ENCODE measurements at places on chromosomes 11 and 22.

DNA sequence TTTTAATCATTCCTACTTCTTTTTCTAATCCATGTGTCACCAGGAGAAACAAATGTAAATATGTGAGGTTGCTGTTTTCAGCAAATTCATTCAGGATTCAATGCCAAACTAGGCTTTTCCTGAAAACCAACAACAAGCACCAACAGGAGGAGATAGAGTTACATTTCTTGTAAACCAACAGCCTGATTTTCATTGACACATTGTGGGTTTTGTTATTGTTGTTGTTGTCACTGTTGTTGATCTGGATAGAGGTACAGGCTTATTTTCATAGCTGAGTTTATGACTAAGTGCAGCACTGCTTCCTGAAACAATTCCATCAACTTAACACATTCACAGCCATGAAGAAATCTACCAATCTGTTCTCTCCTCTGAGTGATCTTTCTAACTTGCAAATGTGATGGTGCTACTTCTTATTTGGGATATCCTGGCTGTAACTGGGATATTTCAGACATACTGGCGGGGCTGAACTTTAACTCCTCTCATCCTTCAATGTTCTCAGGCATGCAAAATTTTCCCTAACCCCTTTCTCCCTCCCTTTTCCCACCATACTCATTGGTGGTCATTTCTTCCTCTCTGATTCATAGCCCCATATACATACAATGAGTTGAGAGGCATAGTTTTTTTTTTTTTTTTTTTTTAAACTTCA lies 65.5 kb downstream of the ME3 start:
- DNase-seq, result no peak

GRCh38 chr22:22318723-22319465 lies 74.3 kb downstream of the VPREB1 start:
- DNase-seq, result no peak

- DNase-seq, result no peak
Observed at GRCh38 chr11:81010631-81011030, 1569.8 kb upstream of the TENM4 start.

GRCh38 chr22:21690401-21690801 lies 24.6 kb downstream of the PPIL2 start:
- no peak for DNase-seq

DNA sequence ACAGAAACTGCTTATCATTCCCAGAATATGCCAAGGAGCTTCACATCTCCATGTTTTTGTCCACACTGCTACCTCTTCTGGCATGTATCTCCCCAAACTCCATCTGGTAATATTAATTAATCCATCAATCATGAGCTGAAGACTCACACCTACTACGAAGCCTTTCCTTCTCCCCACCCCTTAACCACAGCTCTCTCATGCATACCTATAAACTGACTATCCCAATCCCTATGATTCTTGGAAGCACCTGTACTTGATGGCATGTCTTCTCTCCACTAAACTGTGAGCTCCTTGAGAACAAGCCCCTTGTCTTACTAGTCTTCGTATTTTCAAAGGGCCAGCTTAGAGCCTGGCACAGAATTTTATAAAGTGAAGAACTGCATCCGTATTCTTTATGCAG lies 47.3 kb downstream of the RELT start:
- DNase-seq, result no peak

DNA sequence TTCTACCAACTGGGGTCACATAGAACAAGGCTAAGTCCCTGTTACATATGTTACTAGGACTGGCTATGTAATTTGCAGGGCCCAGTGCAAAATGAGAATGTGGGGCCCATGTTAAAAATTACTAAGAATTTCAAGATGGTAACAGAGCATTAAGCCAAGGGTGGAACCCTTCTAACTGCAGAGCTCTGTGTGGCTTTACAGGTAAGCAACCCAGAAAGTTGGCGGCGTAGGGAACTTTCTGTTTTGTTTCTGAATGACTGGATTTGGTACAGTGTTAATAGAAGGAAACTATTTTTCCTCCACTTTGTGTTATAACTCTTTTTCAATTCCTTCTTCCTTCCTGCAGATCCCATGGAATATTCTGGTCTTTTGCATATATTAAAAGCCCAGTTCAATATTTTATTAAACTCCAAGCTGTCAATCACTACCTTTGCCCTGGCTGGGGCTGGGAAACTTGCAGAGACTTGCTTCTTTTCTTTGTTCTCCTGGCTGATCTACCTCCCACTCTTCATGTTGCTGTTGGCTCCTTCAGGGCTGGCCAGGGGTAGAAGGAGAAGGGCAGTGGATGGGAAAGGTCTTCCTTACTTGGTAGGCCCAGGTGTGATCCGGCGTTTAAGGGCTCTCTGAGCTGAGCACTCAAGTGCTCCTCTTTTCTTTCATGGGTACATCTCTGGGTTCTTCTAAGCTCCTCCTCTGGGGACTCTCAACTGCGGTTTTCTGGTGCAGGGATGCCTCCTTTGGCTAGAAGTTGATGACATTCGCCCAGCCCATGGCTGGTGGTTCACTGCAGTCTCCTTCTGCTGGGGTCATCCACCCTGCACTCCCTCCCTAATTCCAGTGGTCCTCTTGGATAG lies 67.7 kb downstream of the SNX19 start:
- no peak for DNase-seq

DNA sequence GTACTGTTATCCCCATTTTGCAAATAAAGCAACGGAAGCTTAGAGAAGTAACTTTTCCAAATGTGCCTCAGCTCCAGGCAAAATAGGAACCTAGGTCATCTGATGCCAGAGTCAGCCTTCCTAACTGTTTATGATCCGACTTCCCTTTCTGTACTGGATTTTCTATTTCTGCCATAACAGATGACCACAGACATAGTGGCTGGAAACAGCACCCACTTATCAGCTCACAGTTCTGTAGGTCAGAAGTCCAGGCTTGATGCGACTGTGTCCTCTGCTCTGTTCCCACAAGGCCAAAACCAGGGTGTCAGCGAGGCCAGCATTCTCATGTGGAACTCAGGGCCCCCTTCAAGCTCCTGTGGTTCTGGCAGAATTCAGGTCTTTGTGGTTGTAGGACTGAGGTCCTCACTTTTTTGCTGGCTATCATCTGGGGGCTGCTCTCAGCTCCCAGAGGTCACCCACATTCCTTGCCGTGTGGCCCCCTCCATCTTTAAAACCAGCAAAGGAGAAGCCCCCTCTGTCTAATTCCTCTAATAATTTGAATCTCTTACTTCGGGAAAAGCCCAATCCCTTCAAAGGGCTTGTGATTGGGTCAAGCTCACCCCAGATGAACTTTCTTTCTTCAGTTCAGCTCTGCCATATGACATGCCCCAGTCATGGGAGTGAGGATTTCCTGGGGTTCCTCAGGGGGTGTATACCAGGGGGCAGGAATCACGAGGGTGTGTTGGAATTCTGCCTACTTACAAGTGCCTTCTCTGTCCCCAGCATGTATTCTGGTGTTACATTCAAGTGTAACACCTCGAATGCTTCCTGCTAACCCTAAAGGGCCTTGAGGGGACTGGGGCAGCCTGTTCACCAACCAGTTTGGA lies 15.3 kb downstream of the KCNJ5 start:
- no peak for DNase-seq

GRCh38 chr22:43999378-43999777 lies 24.7 kb upstream of the PARVB start:
- DNase-seq, result no peak

DNA sequence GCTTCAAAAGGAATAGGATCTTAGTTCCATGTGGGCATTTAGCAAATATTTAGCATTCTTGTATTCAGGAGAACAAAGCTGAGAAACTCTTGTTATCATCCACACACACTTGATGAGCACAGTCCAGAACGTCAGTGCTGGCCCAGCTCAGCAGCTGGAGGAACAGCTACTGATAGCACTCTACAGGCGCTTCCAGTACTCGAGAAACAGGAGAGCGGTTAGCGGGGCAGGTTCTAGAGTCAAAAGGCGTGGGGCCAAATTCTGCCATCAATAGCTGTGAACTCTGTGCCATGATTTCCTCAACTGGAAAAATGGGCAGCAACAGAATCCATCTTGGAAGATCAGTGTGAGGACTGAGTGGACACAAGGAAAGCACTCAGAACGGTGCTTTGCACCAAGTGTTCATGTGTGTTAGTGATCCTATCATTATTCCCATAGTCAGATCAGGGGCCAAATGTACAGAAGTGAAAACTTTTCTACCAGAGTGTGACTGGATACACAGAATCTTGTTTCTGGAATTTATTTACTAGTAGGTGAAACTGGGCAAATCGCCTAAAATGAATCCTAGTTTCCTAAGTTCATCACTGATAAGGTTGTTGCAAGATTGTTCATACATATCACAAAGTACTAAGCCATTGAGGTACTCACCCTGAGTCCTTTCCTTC lies 3.2 kb downstream of the JOSD1 start:
- no peak for DNase-seq

- no peak for DNase-seq
Observed at GRCh38 chr11:60515144-60515855, at the start of gene MS4A13. Gene MS4A13, plus strand, starts transcription at chr11:60515392. Its CDS starts 2,692 bp downstream, at chr11:60518084.

DNA sequence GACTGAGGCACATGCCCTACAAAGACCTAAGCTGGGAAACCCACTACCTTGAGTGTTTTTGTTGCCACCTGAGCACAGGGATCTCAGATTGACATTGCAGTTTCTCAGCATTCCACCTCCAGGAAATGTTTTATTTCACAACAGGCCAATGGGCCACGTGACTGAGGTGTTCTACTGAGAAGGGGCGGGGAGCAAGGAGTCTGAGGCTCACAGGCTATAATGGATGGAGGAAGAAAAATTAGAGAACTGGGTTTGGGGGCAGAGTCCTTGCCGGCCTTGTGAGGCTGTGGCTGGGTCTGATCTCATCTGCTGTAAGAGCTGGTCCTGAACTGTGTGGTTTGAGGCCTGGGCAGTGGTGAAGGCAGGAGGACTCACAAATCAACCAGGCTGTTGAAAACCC lies 40.7 kb downstream of the ZNF202 start:
- DNase-seq, result no peak

GRCh38 chr11:14768526-14769188 lies 123.4 kb downstream of the CYP2R1 start:
- DNase-seq, result peak; percentile 79

- DNase-seq, result no peak
Observed at GRCh38 chr11:112318184-112318591, 57.5 kb upstream of the PLET1 start.

- DNase-seq, result no peak
Observed at GRCh38 chr22:35625763-35626432, 8.8 kb upstream of the MB start.

DNA sequence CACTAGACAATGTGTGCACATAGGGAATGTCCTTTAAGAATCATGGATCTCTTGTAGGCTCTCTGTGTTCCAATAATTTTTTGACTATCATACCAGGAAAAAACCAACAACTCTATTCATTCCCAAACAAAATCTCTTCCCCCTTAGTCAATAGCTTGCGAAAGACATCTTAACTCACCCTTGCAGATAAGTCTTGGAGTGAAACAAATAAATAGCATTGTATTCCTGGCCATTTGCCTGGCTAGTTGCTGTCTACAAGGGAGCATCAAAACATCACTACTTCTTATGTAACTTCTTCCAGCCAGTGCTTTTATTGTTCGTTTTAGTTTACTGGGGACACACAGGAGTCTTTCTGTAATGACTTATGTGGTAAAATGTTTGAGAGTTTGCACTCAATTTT lies 29.4 kb downstream of the SCN3B start:
- DNase-seq, result no peak

GRCh38 chr11:119625206-119625978 lies 103.6 kb downstream of the NECTIN1 start:
- DNase-seq, result no peak

- DNase-seq, result no peak
Observed at GRCh38 chr11:1920128-1920908, 815 bp downstream of the TNNT3 start.

DNA sequence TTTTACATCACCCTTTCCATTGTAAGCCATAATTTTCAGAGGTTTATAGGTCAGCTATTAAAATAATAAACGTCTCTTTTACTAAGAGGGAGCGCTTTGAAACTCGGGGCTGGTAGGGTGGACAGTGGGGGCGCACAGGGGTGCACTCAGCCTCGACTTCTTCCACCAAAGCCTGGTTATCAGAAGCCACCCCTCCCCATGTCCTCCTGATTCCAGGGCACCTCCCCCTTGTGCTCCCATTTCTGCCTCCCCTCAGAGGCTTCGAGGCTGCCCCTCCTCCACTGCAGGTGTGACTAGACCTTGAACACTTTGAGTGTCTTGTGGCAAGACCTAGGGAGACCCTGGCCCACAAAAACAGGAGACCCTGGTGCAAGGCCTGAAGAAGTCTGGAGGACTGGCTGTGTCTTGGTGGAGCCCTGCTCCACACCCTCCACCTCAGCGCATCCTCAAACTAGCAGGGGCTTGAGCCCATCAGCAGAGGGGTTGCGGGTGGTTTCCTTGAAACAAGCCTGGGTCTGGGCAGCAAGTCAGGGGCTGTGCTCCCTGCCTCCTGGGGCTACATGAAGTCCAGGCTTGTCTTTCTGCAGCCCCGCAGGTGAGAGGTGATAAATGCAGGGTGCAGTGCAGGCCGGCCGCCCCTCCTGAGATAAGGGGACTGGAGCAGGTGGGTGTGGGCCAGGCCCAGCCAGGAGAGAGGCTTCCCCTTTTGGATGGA lies 3.0 kb downstream of the CDKN1C start:
- DNase-seq, result no peak

DNA sequence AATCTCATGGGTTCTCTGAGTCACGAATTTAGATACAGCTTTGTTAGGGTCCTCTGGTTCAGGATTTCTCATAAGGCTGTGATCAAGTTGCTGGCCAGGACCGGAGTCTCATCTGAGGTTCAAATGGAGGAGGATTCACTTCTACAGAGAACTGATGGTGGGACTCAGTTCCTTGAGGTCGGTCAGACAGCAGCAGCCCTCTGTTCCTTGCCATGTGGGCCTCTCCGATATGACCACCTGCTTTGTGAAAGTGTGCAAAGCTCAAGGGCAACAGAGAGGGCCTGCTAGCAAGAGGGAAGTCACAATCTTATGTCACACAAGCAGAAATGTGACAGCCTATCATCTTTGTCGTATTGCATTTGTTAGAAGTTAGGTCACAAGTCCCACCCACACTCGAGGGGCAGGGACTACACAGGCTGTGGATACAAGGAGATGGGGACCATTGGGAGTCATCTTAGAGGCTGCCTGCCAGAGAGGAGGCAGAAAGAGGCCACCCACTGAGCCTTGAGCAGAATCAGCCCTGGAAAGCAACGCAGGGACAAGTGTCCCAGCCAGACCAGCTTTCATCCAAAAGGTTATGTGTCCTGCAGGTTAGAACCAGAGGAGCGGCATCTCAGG lies 34.5 kb downstream of the RPUSD4 start:
- no peak for DNase-seq

GRCh38 chr11:86265194-86265593 lies 20.6 kb downstream of the EED start:
- DNase-seq, result no peak

- DNase-seq, result no peak
Observed at GRCh38 chr22:40714499-40715337, 35.4 kb downstream of the MCHR1 start.

- DNase-seq, result no peak
Observed at GRCh38 chr11:68912254-68912653, 8.6 kb downstream of the IGHMBP2 start.

DNA sequence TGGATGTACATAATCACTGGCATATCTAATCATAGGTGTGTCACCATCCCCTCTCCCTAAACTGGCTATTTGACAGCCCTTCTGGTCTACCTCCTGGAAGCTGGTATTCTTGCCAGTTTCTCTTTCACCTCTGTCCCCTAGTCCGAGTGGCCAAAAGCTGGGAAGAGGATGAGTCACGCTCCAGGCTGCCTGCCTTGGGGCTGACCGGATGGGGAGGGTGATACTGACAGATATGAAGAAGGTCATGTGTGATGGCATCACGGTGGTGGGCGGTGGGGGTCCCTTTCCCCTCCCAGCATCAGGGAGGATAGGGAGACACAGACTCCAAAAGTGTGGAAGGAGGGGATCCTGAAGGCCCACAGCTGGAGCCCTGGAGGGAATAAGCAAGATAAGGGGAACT lies 4.8 kb downstream of the OAF start:
- no peak for DNase-seq
